AG10803 (cell line): ENCODE measurements at places on chromosomes 12 and 14.

DNA sequence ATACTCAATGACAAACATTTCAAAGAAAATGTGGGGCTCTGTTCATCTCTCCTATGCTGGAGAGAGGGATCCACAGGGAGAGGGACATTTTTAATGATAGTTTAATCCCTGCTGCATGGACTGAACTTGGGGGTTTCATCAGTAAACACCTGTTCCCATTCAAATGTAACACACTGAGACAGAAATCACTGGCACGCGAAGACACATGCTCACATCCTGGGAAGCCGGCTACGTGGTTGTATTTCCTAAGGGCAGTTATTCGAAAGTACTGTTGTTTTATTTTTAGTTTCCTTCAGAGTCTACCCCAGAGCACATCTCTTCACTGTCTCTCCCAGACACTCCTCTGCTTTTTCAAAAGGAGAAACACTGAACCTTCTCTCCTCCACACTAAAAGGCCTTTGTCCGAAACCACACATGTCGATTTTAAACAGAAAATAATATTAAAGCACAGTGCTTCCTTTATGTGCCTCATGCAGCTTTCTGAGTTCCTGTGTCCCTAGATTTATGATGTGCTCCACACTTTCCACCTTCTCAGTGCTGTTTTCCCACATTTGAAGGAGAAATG, 52.8 kb downstream of the PTHLH start:
- DNase-seq: no peak

- DNase-seq: peak; percentile 0
These were observed 455.3 kb upstream of the ATP2B1 start for GRCh38 chr12:90163975-90164374.

GRCh38 chr14:63011623-63012022, 33.6 kb downstream of the KCNH5 start:
- no peak for DNase-seq

- peak; percentile 93 for DNase-seq
These were observed 75.2 kb downstream of the LRRC74A start for GRCh38 chr14:76901171-76902055.

DNA sequence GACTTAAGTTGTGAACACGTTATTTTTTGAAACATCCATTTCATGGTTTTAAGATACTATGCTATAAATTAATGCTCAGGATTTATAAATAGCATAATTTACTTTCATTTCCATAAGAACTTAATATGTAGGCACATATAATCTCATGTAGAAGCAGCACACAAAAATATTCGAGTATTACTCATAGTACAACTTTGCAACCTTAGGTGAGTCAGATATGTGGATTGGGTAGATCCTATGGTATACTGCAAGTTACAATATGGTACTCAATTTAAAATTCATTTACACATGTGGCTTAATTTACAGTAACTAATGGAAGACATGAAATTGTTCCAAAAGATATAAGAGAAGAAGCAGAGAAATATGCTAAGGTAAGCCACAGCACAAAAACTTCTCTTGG, 26.0 kb downstream of the PSMA3 start:
- no peak for DNase-seq

DNA sequence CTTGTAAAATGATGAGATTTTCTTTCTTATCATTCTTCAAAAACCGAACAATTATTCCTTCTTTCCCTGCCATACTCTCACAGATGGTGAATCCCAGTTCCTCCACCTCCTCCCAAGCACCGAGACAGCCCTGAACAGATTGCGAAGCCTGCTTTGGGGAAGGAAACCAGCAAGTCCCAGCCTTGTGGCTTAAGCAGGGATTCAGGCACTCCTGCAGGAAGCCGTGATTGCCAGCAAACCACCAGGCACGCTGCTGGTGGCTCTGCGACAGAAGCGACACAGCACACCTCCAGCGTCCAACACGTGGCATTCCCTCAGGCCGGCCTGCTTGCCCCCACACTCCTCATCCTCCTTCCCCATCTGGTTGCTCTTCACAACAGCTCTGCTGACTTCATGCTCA, 237.7 kb downstream of the GXYLT1 start:
- DNase-seq: no peak

- DNase-seq: peak; percentile 78
These were observed 602.1 kb upstream of the TMEM132C start for GRCh38 chr12:127664901-127665300.

GRCh38 chr12:9039397-9039977, 50.1 kb downstream of the KLRG1 start:
- peak; percentile 47 for DNase-seq

GRCh38 chr12:109169686-109170085, 53.3 kb downstream of the ACACB start:
- DNase-seq: no peak

DNA sequence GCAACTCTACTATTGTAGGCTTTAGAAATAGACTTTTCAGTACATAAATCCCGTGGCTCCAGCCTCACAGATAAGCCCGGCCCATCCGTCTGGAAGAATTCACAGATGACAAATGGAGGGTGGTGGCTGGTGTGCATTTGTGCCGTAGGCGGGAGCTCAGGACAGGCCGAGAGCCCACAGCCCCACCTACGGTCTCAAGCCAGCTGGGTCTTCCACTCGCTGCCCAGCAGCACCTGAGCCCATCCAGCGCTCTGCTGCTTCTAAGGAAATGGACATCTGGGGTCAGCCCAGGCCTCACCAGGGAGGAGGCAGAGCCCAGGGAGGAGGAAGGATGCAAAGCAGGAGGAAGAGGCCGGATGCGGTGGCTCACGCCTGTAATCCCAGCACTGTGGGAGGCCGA, 72.8 kb downstream of the KIF26A start:
- DNase-seq: no peak
